SW480 (cell line): ENCODE measurements at places on chromosomes 3 and 15.

DNA sequence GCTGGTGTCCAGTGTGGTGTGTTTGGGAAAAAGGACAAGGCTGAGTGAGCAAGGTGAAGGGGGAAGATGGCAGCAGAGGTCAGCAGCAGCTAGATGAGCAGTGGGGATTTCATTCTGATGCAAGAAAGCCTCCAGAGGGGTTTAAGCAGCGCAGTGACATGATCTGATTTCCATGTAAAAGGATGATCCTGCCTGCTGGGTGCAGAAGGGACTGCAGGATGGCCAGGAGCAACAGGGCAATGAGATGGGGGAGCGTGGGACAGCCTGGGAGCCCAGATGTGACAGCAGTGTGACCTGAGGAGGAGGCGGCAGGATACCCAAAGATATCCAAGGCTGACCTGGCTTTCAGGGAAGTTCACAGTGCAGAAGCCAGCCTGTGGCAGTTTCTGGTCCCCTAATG is 6.1 kb downstream of the WNT7A start:
- no peak for DNase-seq

DNA sequence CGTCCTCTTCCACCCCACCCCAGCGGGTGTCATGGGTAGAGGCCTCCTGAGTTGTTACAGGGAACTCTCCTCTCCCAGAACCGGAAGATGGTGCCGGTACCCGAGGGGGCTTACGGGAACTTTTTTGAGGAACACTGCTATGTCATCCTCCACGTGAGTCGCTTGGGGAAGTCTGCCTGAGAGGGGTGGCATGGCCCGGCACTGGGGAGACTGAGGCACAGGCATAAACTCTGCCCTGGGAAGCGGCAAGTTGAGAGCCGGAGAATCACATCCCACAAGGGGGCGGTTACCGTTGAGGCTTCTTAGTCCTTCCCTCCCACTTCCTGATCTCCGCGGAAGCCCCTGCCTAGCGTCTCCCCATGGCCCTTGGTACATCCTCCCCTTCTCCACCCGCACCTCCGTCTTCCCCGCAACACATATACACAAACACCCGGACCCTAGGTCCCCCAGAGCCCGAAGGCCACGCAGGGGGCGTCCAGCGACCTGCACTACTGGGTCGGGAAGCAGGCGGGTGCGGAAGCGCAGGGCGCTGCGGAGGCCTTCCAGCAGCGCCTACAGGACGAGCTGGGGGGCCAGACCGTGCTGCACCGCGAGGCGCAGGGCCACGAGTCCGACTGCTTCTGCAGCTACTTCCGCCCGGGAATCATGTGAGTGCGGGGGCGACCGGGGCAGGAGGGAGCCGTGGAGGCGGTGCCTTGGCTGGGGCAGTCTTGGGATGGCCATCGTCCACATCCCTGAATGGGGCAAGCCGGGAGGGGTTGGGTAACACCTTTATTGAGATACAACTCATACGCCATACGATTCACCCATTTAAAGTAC is 3.4 kb downstream of the VILL start:
- DNase-seq: no peak

DNA sequence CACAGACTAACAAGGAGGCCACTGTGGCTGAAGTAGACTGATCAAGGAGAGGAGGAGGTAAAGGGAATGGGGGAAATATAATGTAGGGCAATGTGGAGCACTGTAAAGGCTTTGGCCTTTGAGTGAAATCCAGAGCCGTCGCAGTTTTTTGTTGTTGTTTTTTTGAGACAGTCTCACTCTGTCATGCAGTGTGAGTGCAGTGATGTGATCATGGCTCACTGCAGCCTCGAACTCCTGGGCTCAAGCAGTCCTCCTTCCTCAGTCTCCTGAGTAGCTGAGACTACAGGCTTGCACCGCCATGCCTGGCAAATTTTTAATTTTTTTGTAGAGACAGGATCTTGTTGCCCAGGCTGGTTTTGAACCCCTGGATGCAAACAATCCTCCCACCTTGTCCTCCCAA is 32.2 kb downstream of the PPP4R2 start:
- DNase-seq: no peak

DNA sequence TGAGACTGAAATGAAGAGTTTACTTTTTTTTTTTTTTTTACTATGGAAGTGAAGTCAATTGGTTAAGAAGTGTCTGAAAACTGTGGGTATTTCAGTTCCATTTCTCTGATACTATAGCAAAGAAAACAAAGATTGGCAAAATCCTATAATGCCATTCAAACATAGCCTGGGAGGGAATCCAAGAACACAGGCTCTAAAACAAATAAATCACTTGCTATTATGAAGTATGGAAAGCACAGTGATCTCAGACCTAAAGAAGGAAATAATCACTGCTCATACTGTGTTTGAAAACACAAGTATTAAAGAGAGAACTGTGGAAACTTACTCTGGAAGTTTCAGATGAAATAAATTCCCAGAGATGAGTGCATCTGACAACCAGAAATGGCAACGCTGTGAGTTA is 12.0 kb downstream of the SAMMSON start:
- DNase-seq: no peak

- DNase-seq: no peak
Observed at GRCh38 chr3:157441102-157441624, 4.5 kb downstream of the PTX3 start.

GRCh38 chr3:79820089-79820488 is 52.3 kb upstream of the ROBO1 start:
- DNase-seq: no peak

GRCh38 chr15:35557544-35557943 is 11.6 kb upstream of the DPH6 start:
- peak; percentile 28 for DNase-seq

GRCh38 chr3:71989165-71989564 is 204.2 kb upstream of the PROK2 start:
- peak; percentile 28 for DNase-seq

DNA sequence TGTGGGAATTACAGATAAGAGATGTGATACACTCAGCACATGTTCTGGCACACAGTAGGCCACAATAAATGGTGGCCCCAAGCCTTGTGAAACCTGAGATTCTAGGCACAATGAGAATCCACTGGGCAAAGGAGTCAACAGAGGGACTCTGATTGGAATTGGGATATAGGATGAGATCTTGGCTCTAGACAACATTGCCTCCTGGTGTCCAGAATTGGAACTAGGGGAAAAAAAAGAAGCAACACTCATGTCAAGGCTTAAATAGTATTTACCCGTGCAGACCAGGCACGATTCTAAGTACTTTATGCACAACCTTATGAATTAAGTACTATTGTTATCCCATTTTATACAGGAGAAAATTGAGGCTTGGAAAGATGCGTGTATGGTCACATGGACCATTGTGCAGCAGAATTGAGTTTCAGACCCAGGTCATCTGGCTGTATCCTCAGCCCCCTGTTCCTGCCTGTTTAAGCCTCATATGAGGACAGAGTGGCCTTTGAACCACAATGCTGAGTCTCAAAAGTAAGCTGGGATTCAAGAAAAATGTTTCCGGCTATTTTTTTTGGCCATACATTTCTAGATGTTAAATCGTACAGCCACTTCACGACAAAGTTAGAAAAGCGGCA is 124.8 kb downstream of the SV2B start:
- DNase-seq: peak; percentile 46
